Cardiac muscle cell (in vitro differentiated cells and primary cell): ENCODE measurements at places on chromosomes 13 and 19.

DNA sequence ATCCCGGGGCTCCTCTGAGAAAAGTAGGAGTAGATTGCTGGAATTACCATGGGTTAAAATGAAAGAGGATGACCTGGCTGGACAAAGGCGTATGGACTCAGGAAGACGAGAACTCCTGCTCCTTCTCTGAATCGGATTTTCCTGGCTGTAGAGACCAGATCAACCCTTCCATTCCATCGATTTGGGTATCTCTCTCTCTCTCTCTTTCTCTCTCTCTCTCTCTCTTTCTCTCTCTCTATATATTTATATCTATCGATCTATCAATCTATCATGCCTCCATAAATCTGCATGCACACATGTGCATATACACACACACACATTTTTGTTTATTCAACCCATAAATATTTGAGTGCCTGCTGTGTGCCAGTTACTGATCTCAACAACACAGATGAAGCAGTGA is 234.9 kb downstream of the LMO7 start:
- DNase-seq, result no peak

GRCh38 chr19:51127755-51128154 is 3.0 kb downstream of the SIGLEC9 start:
- DNase-seq, result no peak

- no peak for DNase-seq
Observed at GRCh38 chr13:111380431-111380830, 60.0 kb downstream of the TEX29 start.

DNA sequence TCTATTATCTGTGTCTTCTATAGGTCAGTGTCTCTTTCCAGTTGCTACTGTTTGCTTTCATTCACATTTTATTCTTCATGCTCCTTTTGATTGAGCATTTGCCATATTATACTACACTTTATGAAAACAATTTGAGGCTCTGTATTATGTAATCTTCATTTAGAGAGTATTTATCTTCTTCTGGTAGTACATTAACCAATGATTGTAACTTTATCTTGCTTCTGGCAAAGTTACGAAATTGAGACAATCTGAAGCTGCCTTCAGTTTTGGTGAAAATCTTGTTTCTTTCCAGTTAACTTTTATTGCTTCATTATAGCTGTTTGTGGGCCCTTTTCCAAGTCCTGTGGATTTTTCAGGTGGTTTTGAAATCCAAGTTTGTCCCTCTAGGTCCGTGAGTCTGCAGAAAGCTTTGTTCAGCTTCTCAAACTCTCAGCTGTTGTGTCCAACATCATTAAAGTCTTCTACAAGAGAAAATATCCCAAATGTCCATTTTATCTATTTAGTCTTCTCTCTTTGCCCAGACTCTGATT is 1255.4 kb upstream of the SPRY2 start:
- no peak for DNase-seq

- DNase-seq, result no peak
Observed at GRCh38 chr13:39283072-39283471, 244.8 kb downstream of the NHLRC3 start.

DNA sequence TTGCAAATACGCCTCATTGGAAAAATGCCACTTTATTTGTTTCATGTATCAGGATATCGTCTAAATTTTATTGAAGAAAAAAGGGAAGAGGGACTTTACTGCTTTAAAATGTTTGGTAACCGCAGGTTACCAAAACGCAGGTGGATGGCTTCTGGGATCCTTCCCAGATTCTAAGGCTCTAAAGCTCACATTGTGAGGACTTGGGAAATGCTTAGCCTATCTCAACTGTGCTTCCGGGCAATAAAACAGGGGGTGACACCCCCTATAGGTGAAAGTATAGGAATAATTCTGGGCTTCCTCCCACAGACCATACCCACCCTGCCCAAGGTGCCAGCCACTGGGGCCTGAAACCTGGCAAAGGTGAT is 73.2 kb upstream of the IPO5 start:
- DNase-seq, result no peak

DNA sequence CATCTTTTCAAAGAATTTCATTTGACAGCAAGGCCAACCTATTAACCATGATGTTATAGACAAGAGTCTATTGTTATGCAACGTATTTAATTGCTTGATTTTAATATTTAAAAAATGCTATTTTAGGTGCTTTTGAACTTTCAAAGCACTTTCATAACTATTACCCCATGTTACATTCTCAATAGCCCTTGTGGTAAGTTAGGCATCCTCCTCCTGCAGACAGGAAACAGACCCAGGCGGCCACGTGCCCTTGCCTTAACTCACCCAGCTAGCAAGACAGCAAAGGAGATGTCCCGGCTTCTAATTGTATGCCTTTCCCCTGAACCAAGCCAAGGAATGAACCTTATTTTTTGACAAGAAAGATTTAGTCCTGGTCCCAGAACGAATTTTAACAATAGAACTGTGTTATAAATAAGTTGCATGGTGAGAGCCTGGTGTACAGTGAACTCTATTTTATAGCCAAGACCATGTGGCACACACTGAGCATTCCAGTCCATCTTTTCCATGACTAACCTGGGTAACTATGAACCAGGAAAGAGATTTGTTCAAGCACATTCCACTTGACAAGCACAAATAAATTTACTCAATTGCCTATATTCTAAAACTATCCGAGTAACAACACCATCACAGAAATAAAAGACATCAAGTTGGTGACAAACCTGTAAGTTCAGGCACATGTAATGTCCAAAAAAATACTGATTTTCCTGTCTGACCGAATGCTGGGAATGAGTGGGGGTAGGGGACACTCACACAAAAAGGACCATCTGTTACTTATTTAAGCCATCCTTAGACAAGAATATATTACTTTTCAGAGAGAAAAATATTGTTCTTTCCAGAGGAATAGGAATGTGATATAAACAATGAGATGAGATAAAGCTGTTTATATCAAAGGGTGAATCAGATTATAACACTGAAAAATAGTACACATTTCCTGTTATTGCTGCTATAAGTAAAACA is 163.0 kb downstream of the EFNB2 start:
- peak; percentile 52 for DNase-seq

GRCh38 chr19:45500918-45501729 is 2.9 kb downstream of the PPM1N start:
- DNase-seq, result no peak

GRCh38 chr13:20043207-20043925 is 84.8 kb downstream of the ZMYM2 start:
- DNase-seq, result no peak

GRCh38 chr19:35509861-35510625 is 3.4 kb downstream of the DMKN start:
- DNase-seq, result peak; percentile 61

- no peak for DNase-seq
Observed at GRCh38 chr13:113457510-113457909, 4.2 kb upstream of the ADPRHL1 start.

DNA sequence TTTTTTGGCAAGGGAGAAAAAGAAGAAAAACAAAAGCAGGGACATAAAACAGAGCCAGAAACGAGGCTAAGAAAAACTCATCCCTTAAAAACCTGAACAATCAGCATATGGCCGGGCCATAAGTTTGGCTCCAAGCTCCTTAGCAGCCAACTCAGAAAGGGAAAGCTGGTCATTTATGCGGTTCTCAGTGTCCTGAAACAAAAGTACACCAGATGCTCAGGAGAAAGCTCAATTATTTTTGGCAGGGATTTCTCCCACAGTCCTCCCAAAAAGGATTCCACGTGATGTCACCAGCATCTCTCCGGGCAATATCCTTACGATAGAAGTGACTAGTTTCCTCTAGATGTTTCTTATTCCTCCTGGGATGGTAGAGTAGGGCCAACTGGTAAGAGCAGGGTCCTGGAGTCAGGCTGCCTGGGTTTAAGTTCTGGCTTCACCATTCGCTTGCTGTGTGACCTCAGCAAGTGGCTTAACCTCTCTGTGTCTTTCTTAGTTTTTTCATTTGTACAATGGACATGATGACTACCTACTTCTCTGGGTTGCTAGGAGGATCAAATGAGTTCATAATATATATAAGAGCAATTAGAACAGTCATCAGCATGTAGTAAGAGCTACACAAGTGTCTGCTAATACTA is 34.0 kb downstream of the PIN1 start:
- no peak for DNase-seq

DNA sequence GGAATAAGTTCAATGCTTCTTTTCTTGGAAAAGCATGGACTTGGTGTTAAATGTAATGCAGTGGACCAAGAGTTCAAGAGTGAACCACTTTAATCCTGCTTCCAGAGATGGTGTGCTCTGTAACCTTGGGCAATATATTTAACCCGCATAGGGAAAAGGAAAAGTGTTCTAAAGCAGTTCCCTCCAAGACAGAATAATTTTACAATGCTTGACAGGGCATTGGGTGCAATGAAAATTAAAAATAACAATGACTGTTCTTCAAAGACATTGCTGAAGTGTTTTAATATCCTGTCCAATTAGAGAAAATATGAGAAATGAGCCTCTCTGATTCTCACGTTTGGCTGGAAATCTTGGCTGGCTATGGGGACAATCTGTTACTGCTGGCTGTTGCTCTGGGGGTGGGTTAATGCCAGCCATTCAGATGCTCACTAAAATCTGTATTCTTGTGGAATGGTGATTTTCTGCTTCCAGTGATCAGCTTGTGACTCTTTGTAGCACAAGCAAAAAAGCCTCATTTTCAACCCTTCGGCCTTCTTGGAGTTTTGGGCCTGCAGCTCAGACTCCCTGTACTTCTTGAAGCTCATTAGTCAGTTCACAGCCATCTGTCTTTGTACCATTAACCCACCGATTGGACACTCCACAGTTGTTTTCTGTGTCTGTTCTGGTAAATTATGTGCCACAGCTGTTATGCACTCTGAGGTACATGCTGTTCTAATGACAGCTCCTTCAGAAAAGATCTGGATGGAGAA is 310.6 kb downstream of the LMO7 start:
- DNase-seq, result no peak

DNA sequence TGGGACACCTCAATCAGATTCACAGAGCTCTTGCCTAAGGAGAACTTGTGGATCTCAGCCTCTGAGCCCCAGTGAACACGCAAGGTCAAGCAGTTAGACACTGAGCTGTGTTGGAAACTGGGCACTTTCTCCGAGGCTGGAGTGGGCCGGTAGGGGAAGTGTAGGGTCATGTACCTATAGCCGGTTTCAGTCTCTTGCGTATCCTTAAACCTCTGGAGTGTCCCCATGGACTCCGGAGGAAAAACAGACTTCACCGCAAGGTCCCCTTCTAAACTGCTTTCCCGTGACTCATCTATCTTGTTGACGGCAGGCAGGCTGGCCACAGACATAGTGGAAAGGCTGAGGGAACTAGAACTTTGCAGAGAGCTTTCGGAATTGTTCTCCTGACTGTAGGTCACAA is 11.3 kb downstream of the IQCN start:
- peak; percentile 17 for DNase-seq

DNA sequence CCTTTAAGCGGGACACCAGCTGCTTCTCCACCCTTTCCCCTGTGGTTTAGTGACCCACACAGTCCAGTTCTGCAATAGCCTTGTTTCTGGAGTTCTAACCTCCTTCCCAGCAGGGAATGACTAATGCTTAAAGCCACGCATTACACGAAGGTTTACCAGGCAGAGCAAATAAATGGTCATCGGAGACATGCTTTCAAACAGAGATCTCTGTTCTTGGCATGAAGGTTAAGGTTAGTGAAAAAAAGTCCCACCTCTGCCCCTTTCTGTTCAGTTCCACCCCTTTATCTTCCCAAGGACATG is 25.3 kb upstream of the MEDAG start:
- peak; percentile 84 for DNase-seq

DNA sequence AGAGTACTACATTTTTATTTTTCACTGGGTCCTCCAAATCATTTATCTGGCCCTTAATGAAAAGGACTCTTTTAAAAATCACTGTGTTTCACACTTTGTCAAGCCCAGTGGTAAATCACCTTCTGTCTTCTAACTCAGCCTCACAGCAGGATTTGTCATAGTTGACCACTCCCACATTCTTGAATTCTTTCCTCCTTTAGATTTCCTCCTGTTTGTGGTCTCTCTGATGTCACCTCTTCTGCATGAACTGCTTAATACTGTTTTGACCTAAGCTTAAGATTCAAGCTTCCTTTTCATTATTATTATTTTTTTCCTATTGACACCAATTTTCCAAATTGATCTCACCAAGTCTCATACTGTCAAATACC is 899.8 kb upstream of the MIR17HG start:
- peak; percentile 61 for DNase-seq

DNA sequence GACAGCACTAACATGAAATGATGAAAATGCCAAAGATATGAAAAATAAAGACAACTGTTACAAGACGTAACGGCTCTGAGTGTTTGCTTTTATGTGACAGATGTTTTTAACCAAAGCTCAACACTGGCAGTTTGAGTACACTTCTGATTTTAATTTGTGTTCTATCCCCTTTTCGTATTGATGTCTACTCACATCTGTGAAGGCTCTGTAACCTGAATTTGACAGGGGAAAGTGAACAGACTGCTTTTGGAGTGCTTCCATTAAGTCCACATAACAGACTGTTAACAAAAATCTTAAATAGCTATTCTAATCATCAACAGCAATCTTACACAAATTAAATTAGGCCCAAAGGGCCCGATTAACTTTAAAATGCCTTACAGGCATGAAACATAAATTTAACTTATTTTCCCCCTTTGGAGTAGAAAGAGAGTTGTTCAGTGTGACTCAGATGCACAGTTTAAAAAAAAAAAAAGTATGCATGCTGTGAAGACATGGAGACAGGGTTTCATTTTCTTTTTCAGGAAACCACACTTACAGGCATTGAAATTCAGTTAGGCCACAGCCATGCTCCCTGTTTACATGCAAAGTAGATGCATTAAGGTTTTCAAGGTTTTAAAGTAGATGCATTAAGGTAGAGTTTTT is 16.3 kb upstream of the RNASEH2B start:
- peak; percentile 29 for DNase-seq

GRCh38 chr13:102369302-102369701 is 32.5 kb downstream of the FGF14 start:
- DNase-seq, result no peak

DNA sequence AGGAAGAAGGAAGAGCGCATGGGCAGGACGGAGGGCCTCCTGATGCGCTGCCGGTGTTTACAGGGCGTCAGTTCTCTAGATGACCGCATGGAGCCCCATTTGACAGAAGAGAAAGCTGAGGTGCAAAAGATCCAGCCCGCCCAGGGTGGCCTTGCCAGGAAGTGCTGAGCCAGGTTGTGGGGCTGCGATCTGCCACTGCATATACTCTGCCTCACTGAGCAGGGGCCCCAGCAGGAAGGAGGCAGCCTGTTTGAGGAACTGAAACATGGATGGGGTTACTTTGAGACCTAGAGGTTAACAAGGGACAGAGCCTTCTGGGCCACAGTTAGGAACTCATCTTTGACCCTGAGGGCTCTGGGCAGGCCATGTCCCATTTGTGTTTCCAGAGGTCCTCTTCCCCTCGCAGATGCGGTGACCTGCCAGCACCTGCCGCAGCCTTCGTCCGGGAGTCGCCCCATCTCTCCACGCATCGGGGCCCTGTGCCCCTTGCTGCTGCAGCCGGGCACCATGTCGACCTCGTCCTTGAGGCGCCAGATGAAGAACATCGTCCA is 3.2 kb downstream of the EPN1 start:
- no peak for DNase-seq
